NCI-H345 (cell line): ENCODE measurements at places on chromosomes 7 and 10.
A peak's percentile ranks its signal among the peaks of the same experiment; 100 is the strongest.

DNA sequence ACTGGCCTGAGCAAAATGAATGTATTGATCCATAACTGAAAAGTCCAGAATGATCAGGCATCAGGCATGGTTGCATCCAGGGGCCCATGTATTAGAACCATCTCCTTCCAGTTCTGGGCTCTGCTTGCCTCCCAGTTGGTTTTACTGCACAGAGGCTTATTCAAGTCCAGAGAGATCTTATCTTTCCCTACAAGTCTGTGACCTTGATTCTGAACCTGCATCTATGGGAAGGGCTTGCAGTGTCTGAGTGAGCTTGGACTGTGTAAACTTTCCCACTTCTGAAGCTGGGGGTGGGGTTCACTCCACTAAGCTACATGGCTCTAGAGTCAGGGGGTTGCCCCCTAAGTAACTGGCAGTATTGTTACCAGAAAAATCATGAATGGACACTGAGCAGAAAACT is 136.2 kb downstream of the TCF7L2 start:
- DNase-seq, result no peak

- no peak for DNase-seq
Measured at GRCh38 chr10:60350400-60350799, 39.3 kb downstream of the ANK3 start.

- peak; percentile 93 for DNase-seq
Measured at GRCh38 chr7:80764132-80764531, 125.7 kb downstream of the CD36 start.

DNA sequence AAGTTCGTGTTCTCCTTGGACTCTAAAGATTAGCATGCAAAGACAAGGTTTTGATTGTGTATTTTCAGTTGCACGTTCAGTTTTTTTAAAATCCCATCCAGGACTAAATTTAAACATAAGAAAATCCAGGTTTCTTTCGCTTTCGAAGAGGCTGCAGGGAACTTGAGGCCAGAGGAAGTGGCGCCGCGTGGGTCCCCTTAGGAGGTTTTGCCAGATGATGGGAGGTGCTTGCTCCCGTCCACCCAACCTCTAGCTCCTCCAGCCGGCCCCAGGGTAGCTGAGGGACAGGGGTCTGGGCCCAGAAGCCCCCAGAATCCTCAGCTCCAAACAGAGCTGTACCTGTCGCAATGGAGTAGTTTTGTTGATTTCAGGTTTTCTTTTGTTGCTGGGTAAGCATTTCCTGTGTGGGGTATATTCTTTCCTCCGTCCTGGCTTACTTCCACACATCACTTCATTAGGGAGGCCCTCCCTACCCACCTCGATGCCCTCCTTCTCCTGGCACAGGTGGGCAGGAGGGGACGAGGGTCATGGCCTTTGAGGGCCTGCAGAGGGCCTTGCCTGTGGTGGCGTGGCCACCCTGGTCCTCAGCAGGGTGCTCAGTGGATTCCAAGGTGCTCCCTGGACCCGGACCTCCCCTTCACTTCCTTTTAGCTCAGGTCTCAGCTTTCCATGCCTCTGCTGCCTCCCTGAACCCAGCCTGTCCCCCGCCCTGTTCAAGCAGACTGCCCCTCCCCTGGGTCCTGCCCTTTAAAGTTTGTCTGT is 32.6 kb downstream of the LHPP start:
- DNase-seq, result no peak

GRCh38 chr10:114384181-114384580 is 20.1 kb downstream of the AFAP1L2 start:
- DNase-seq, result no peak
